ENCODE measurements at places on chromosomes 11 and 22. TPM values are rescaled to one million over a fixed set of nuclear protein-coding genes. Genes with fewer than 3 reads are reported as not detected.

MUC6 gene
- total RNA-seq, result not detected

GRAP2 gene
- 3.5 TPM for total RNA-seq

HBG2 gene
- not detected for total RNA-seq

KCNJ1 gene
- total RNA-seq, result not detected

C11orf42 gene
- total RNA-seq, result not detected

IGSF9B gene
- total RNA-seq, result 41.7 TPM

SH3BP1 gene
- total RNA-seq, result 1.5 TPM

P2RY2 gene
- total RNA-seq, result 20.0 TPM

Measured in Right ventricle myocardium inferior (tissue), 1 donor.